Cardiac fibroblast (primary cell): ENCODE measurements at places on chromosomes 12 and 14.

DNA sequence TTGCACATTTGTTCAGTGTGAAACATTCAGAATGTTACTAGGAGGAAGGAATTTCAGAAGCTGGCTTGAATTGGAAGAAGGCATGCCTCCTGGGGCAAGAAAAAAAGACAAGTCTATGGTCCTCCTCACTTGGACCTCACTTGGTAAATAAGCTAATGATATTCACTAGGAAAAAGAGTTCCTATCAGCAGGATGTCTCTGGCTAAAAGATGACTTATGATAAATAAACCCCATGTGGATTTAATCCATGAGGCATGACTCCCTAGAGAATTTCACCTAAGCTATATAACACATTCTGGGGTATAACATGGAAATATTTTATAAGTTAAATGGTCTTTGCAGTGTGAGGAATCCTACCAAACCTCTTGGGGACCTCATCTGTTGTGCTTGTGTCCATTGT lies 199.9 kb downstream of the LRIG3 start:
- no peak for DNase-seq

GRCh38 chr14:67965696-67966095 lies 146.1 kb downstream of the RAD51B start:
- no peak for DNase-seq

- peak; percentile 75 for DNase-seq
Measured at GRCh38 chr14:33914676-33915516, 36.0 kb downstream of the EGLN3 start.

- DNase-seq: peak; percentile 99
Measured at GRCh38 chr12:19967431-19967830, 400.9 kb upstream of the PDE3A start.

- DNase-seq: peak; percentile 60
Measured at GRCh38 chr12:52007158-52007921, 594 bp downstream of the TAMALIN start.

DNA sequence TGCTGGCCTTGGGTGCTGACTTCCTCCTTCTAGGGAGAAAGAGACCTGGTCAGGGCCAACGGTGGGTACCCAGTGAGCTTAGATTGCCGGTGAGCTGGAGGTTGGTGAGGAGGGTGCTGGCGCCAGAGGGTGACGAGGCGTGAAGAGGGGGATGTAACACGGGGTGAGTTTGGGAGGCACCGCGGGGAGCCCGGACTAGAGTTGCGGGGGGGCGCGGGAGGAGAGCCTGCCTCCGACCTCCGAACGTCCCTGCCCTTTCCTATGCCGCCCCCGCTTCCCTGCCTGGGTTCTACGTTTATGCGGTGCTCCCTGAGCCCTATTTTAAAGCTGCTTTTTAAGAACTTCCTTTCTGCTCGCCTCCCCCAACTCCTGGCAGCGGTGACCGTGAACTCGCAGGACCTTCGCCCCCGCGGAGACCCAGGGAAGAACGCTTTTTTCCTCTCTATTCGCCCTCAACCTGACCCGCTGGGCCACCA lies 18.6 kb downstream of the OR6S1 start:
- no peak for DNase-seq

GRCh38 chr14:51041108-51041531 lies 53.8 kb downstream of the TRIM9 start:
- no peak for DNase-seq

- no peak for DNase-seq
Measured at GRCh38 chr12:119014368-119014767, 33.0 kb downstream of the SRRM4 start.

DNA sequence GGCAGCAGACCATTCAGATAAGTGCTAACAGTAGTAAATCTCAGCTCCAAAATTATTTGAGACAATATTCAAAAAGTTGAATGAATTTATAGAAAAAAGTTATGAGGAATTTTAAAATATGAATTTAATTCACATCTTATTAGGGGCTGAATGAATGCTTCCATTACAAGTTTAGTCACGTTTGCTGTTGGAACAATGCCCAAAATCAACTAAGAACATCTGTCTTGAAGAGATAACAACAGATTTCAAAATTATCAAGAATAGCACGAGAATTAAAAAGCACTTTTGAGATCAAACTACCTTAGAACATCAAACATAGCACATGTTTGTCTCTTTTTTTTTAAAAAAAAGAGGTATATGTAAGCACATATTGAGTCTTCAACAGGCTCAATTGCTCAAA lies 115.4 kb upstream of the PPFIA2 start:
- DNase-seq: no peak

DNA sequence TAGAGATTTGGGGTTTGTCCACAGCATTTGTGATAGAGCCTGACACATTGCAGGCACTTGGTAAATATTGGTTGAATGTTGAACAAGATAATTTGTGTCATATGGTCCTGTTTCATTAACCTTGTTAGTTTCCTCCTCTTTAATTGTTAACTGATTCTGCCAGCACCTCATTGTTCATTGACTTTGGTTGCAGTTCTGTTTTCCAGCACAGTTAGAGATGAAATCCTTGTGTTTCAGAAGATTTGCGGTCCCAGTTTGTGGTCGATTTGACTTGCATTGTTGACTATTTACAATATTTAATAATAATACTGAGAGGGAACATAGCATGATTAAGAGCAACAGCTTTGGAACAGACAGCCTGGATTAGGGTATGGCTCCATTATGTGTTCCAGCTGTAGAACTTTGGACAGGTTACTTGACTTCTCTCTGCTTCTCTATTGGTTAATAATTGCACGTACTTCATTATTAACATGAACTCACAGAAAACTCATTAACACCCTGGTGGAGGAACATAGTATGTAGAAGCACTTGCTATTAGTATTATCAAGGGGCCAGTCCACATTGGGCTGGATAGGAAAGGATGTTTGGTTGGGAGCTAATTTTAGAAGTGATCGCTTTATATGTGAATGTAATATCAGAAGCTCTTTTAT lies 8.7 kb downstream of the DRAM1 start:
- DNase-seq: no peak

GRCh38 chr12:124740691-124741137 lies 123.0 kb downstream of the SCARB1 start:
- peak; percentile 44 for DNase-seq

DNA sequence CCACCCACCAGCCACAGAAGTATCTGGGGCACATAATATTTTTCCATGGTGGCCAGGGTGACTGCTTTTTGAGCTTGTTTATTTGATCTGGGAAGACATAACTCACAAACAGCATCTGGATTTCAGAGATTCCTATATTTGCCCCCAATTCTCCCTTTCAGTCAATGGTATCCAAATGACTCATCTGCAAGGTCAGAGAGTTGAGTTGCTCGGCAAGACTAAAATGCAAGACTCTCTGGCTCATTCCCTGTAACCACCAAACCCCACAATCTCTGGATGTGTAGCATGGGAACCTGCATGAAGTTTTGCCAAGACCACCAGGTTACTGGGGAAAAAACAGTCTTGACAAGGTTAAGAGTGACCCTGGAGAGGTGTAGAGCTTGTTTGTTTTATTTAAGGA lies 174.9 kb upstream of the FAR2 start:
- DNase-seq: no peak

GRCh38 chr14:101332281-101332680 lies 229.0 kb upstream of the DIO3 start:
- DNase-seq: no peak

GRCh38 chr12:92404259-92404894 lies 258.7 kb upstream of the BTG1 start:
- DNase-seq: no peak

DNA sequence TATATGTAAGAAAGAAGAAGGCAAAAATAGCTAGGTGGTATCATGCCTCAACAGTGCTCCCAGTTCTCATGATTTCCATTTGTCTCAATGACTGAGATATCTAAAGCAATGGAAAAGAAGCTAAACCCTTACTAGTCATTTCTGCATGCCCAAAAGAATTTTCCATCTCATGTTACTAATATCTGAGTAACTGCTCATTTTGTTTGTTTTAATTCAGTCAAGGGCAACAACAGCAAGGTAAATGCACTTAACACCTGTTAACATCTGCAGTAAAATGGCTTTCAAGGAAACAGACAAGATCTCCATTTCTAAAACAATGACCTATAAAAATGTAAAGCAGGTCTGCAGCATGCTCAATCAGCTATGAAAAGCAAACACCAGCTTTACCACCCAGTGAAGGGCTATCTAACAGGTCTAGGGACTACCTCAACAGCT lies 19.4 kb upstream of the SELPLG start:
- no peak for DNase-seq
